Ascending aorta (tissue), 2 donors: ENCODE measurements at places on chromosomes 12 and 14.

GRCh38 chr14:93105362-93105761, 10.4 kb downstream of the ITPK1 start:
- DNase-seq, result no peak

GRCh38 chr14:60566101-60566500, 57.2 kb downstream of the SIX6 start:
- no peak for DNase-seq

GRCh38 chr14:102770147-102771123, 6.8 kb upstream of the TRAF3 start:
- DNase-seq, result no peak

GRCh38 chr14:73749706-73750530, 35.7 kb upstream of the PNMA1 start:
- no peak for DNase-seq

- DNase-seq, result no peak
Observed at GRCh38 chr12:93466625-93467350, 526 bp upstream of the MRPL42 start.

DNA sequence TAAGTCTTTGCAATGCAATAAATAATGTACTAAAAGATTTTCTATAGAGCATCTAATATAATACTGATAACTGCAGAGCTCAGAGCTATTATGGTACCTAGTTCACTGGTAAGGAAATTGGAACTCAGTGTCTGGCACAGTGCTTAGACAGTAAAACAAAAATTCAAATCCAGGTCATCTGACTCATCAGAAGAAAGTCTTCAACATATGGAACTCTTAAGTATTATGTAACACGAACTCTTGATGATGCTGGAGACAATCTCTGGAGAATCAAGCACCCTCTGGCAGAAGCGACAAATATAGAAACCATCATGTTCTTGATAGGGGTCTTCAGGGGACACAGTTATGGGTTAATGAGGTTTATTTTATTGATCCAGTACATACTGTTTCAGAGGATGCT, 37.3 kb upstream of the TRHDE start:
- DNase-seq, result no peak

DNA sequence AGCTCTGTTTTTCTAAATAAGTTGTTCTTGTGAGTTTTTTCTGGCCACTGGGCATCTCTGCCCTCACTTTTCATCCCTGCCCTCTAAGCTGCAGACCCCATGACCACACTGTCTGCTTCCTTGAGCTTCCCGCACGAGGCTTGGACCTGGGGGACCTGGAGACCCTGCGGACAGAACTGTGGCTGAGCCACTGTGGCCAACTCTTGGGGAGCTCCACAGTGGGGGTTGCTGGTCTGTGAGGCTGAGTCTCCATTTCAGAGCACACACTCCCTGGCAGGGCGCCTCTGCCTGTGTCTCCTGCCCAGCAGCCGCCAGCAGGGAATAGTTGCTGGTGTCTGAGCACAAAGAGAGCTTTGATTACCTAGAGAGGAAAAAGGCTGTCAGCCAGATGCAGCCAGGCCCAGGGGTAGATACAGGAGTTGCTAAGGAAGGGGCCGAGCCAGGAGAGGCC, 13.1 kb upstream of the RIN3 start:
- DNase-seq, result no peak

GRCh38 chr12:64500394-64500793, 48.5 kb downstream of the TBK1 start:
- no peak for DNase-seq

GRCh38 chr12:43004908-43005307, 415.4 kb upstream of the PRICKLE1 start:
- DNase-seq, result no peak

GRCh38 chr14:31902945-31903646, 174.0 kb upstream of the ARHGAP5 start:
- no peak for DNase-seq

- DNase-seq, result no peak
Observed at GRCh38 chr14:22262881-22263280, 326.1 kb downstream of the DAD1 start.

GRCh38 chr12:88383405-88383804, 196.9 kb downstream of the KITLG start:
- DNase-seq, result no peak

GRCh38 chr12:65715961-65716360, 108.3 kb upstream of the HMGA2 start:
- no peak for DNase-seq

- DNase-seq, result no peak
Observed at GRCh38 chr14:64580467-64580866, 30.7 kb downstream of the PPP1R36 start.

DNA sequence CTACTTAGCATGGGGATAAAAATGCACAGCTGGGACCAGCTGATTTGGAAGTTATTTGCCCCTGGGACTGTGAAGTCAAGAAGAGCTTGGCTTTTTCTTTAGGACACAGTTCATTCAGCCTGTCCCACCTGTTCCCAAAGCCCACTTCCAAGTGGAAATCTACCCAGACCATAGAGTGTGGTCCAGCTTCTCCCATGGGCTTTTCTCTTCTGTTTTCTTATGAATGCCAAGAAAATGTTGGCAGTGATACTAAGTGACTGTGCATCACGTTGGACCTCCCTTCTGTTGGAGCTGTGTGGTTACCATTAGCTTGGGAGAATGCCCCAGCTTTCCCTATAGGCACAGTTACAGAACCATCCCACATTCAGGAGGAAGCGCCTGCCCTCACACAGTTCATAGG, 89.4 kb downstream of the NT5DC3 start:
- DNase-seq, result no peak

DNA sequence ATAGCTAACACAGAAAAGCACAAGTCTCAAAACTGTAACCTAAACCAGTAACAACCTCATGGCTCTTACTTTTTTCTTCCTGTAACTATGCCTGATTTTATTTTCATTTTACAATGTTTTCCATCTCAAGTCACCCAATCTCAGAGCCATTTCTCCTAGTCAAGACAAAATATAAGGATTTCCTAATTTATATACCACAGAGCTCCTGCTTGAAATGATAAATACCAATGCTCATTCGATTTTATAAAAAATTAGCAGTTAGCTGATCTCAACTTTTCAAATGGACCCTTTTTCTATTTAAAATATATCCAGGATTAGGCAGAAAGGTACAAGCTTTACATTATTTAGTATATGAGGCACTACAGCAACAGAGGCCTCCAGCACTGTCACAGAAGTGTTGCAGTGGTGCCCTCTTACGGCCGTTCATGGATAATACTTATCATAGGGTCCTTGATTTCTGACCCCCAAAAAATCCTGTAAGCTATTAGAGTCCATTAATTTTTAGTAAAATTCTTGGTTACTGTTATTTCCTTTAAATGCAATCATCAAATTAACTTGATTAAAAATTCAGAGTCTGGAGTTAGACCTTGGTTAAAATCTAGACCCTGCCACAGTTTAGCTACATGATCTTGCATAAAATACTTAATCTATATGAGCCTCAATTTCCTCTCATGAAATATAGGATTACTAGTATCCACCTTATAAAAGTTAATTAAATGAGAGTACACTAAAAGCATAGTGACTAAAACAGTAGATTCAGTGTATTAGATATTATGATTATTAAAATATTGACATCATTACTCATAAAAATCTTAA, 68.3 kb downstream of the SEC23A start:
- DNase-seq, result no peak

- DNase-seq, result no peak
Observed at GRCh38 chr12:96000858-96001257, 4.7 kb upstream of the HAL start.

DNA sequence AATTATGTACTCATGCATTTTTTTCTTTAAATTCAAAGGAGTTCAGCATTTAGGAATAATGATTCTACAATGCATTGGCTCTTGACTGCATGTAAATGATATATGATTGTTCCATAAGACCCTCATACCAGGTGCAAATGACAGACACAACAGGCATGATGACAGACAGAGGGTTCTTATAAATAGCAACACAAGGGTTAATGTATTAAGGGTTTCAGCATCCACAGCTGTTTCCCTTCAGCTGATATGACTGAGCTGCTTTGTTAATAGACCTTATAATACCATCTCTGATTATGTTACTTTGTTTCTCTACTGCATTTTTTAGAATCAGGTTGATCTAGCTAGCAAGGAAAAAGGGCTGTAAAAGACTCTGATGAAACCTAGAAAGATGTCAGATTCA, 90.8 kb upstream of the TMTC2 start:
- DNase-seq, result no peak

DNA sequence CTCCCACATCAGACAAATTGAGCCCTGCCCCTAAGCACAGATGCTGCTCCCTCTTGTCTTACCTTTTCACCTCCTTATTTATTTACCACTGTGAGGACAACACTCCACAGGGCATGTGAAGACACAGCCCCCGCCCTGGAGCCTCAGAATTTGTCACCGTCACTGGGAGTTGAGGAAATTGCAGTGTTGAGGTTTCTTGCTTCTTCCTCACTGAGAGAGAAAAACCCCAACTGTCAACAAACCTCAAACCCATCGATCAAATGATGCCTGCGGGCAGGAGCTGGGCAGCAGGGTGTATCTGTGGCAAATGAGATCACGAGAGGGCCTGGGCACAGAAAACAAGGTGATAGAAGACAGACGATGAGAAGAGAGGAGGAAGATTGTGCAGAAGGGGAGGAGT, 30.5 kb upstream of the PLEKHG3 start:
- DNase-seq, result no peak

DNA sequence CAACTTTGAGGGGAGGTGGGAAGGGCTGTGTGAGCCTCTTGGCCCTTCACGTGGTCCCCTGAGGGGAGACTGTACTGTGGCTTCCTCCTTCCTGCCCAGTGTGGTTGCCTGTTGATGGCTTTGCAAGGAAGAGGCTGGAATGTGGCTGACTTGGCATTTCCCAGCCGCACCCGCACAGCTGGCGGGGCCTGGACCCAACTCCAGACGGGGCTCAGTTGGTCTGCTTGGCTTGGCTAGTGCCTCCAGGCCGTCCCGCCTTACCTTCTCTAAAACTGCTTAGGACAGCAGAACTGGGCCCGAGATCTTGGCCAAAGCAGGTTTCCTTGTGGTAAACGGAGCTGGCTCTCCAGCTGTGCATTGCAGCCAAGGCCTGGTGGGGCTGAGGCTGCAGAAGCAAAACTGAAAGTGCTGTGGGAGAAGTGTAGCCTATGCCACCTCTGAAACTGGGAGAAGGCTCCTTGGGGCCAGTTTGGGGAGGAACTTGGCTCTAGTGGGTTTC, 139.5 kb downstream of the SMOC1 start:
- DNase-seq, result no peak

GRCh38 chr14:62885451-62885850, 159.8 kb downstream of the KCNH5 start:
- no peak for DNase-seq

GRCh38 chr12:116354950-116355783, 77.7 kb upstream of the MED13L start:
- DNase-seq, result no peak

DNA sequence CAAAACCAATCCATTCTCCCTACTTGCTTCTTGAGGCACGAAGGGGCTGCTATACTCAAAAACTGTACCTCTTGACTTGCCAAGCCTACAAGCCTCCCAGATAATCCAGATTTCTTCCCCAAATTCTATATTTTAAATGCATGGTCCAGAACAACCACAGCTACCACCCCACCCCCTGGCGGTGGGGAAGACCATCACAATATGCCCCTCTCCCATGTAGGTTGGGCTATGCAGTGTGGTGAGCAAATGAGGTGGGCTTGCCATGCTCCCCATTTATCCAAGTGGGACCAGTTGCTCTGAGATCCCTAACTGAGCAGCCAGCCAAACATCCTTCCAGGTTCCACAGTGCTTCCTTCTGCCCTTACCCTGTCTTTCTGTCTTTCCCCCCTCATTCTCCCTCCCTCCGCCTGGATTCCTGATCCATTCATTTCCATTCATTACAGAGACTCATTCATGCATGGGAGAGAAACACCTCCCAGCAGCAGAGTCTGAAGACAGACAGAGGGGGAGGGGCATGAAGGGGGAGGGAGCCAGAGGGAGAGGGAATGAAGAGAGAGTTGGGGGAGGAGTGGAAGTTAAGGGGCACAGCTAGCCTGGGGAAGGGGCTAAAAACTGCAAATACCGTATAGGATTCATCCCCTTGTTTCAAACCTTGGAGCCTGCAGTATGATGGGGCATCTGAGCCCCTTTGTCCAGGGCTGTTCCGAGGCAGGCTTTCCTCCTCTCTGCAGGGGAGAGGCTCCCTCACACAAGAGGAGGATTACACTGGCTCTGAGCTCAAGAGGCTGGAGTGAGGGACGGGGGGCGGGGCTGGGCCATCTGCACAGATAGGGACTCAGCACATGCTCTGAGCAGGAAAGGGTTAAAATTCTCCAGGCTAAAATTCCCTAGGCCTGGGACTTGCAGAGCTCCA, 4.4 kb downstream of the ZNF219 start:
- DNase-seq, result no peak

DNA sequence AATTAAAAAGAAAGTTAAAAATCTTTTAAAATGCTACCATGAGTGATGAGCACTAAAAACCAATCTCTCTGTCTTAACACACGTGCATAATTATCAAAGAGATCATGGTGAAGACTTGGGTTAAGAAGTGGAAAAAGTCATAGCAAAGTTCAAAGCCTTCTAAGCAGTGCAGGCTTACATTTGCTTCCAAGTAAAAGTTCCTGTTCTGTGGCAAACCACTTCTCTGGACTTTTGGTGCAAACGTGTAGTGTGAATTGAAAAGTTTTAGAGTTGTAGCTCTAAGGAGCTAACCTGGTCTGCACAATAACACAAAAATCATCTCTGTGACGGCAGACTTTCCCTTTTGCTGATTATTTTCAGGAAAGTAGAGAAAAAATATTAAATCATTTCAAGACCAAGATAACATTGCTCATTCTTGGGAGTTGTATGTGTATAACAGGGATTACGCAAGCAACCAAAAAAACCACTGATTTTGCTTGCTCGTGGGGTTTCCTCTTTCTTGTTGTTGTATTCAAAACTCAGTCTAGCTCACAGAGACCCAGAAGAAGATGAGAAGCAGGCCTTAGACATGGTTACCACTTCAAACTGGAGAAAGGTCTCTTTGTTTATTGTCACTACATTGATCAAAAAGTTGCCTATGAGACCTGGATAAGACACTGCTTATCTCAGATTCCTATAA, 2.3 kb upstream of the GLIPR1 start:
- no peak for DNase-seq

GRCh38 chr14:50778721-50779483, 52.1 kb downstream of the NIN start:
- DNase-seq, result no peak
